Effector memory CD8-positive, alpha-beta T cell (primary cell): ENCODE measurements at places on chromosomes 12 and 14.

GRCh38 chr12:6548556-6548955 is 7.3 kb downstream of the IFFO1 start:
- H3K4me3 ChIP-seq, result no peak overlapping the region
- no peak overlapping the region for H3K27ac ChIP-seq
- peaks cover 44% of the 10 kb centered on the region for H3K36me3 ChIP-seq
- H3K27me3 ChIP-seq, result no peaks in the 10 kb centered on the region
- H3K4me1 ChIP-seq, result peaks cover 25% of the 10 kb centered on the region

DNA sequence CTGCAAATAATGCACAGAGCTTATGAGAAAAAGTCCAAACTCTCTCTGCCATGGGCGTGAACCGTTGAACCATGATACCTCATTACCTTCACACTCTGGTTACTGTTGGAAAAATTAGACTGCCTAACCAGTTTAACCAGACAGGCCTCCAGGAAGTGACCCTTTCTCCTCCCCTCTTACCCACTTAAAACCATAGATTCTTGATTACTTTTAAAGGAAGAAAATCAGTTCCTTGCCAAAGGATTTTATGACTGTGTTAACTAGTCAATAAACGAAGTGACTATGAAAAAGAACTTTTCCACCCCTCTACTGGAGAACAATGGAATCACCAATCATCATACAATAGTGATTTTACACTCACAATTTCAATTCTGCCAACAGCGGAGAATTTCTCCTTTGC is 254.0 kb upstream of the ATP2B1 start:
- DNase-seq, result no peak
- H3K4me1 ChIP-seq, result peaks cover 4% of the 10 kb centered on the region
- H3K27ac ChIP-seq, result peak overlapping the region; percentile 31

DNA sequence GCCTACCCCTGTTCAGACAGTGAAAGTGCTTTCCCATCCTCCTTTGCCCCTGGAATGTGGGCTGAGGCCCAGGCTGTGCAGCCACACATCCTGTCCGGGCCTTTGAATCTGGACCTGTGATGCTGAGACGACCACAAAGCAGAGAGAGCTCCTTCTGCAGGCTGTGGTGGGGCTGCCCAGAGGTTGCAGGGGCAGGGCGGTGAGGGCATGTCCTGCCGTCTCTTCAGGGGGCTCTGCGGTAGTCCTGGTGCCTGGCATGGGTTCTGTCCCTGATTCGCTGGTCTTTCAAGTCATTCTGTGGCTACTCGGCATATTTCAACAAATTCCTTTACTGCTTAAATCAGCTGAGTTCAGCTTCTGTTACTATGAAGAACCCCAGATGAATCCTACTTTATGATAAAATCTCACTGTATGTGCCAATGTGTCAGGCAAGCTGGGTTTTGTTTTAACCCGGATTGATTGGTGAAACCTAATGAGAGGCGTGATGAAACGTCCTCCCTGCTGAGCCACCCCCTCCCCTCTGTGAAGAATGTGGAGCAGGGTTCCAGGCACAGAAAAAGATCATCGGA is 63.4 kb upstream of the DICER1 start:
- no peaks in the 10 kb centered on the region for H3K36me3 ChIP-seq
- no peak overlapping the region for H3K27ac ChIP-seq
- no peak for DNase-seq
- no peaks in the 10 kb centered on the region for H3K4me1 ChIP-seq
- H3K4me3 ChIP-seq, result no peak overlapping the region

GRCh38 chr12:46354111-46354801 is 18.3 kb downstream of the SLC38A2 start:
- H3K4me3 ChIP-seq, result no peak overlapping the region
- peaks cover 23% of the 10 kb centered on the region for H3K36me3 ChIP-seq
- no peak for DNase-seq
- H3K4me1 ChIP-seq, result peaks cover 6% of the 10 kb centered on the region

DNA sequence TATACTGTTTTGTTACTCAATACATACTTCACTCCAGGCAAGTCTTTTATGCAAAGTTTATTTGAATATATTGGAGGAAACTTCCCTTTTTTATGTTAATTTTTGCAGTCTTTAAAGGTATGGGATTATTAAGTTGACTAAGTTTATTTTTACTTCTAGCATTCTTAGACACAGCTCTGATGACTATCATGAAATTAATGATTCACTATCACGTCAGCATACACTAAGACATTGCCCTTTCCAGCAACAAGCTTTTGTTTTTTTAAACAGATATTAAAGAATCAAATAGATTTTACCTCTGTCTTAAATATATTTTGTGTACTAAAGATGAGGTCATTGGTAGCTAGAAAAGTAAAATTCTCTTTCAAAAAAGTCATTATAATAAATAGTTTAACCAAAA is 52.1 kb downstream of the DERA start:
- no peak for DNase-seq
- peaks cover 15% of the 10 kb centered on the region for H3K36me3 ChIP-seq
- no peaks in the 10 kb centered on the region for H3K27me3 ChIP-seq
- no peaks in the 10 kb centered on the region for H3K4me1 ChIP-seq

DNA sequence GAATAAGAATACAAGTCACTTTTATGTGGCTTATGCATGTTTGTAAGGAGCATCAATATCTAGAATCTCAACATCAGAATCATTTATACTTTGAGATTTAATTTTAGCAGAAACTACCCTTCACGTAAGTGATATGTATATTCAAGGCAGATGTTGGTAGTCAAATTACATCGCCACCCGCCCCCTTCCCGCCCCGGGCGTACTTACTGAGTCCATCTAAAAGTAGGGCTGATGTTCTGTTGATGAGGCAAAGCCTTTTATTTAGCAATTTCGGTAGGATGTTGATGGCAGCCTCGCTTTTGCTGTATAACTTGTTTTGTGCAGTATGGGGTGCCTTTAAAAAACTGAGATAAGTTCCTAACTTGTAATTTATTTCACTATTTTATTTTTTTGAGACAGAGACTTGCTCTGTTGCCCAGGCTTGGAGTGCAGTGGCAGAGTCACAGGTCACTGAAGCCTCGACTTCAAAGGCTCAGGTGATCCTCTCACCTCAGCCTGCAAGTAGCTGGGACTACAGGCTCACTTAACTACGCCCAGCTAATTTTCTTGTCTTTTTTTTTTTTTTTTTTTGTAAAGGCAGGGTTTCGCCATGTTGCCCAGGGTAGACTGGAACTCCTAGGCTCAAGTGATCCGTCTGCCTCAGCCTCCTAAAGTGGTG is 30.8 kb downstream of the KTN1 start:
- H3K36me3 ChIP-seq, result peaks cover 25% of the 10 kb centered on the region
- no peak overlapping the region for H3K27ac ChIP-seq
- no peaks in the 10 kb centered on the region for H3K27me3 ChIP-seq
- no peak overlapping the region for H3K4me3 ChIP-seq

DNA sequence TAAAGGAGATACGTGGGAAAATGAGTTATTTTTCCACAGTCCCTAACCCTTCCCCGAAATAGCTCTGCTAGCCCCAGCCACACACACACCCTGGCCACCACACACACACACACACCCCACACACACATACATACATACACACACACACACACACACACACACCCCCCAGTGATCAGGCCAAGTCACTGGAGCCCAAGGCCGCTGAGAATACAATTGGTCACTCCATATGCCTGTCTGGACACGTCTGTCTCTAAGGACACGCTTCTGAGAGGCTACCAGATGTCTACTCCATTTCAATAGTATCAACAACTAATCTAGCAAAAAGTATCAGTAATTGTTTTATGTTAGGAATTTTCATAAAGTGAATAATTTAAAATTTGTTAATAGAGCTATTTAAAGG is 13.0 kb upstream of the DIABLO start:
- DNase-seq, result no peak
- H3K27me3 ChIP-seq, result no peaks in the 10 kb centered on the region
- peaks cover 79% of the 10 kb centered on the region for H3K36me3 ChIP-seq
- peaks cover 18% of the 10 kb centered on the region for H3K4me1 ChIP-seq
- H3K4me3 ChIP-seq, result no peak overlapping the region

- no peak for DNase-seq
- H3K4me1 ChIP-seq, result peaks cover 18% of the 10 kb centered on the region
- no peaks in the 10 kb centered on the region for H3K27me3 ChIP-seq
- no peak overlapping the region for H3K4me3 ChIP-seq
- H3K36me3 ChIP-seq, result peaks cover 8% of the 10 kb centered on the region
Measured at GRCh38 chr12:116062698-116063097, 214.8 kb downstream of the MED13L start.

DNA sequence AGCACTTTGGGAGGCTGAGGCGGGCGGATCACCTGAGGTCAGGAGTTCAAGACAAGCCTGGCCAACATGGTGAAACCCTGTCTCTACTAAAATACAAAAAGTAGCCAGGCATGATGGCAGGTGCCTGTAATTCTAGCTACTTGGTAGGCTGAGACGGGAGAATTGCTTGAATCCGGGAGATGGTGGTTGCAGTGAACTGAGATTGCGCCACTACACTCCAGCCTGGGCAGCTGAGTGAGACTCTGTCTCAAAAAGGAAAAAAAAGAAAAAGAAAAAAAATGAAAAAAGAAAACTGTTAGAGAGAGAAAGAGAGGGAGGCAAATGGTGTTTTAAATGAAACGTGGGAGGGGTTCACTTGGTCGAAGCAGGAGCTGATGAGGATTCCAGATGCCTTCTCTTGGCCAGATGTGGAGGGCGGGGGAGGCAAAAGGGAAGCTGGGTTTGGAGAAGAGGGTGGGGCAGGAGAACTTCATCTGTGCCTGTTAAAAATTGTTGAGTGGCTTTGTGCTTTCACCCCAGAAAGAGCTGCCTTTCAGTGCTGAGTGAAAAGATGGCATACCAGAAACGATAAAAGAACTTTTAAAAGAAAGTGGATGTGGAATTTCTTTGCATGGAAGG is 1.1 kb downstream of the EMP1 start:
- H3K27me3 ChIP-seq, result peaks cover 29% of the 10 kb centered on the region
- no peaks in the 10 kb centered on the region for H3K36me3 ChIP-seq
- no peak for DNase-seq
- H3K27ac ChIP-seq, result peak overlapping the region; percentile 33

DNA sequence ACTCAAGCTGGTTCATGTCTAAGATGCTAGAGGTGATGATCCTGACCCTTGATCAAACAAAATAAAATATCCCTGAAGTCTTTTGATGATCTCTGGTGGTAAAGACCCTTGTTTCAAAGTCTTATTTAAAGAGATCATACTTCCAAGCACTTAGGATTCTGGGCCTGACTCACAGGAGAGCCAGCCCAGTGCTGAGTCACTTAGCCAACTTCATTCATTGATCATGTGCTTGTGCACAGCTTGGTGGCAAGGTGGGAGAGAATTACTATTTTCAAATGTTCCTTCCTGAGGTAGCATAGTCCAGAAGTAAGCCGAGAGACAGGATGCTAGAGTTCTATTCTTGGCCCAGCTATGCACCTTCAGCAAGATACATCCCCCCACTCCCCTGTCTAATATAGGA is 40.6 kb downstream of the SCN8A start:
- DNase-seq, result no peak
- H3K27ac ChIP-seq, result no peak overlapping the region
- no peaks in the 10 kb centered on the region for H3K4me1 ChIP-seq
- H3K4me3 ChIP-seq, result no peak overlapping the region
- H3K27me3 ChIP-seq, result peaks cover 40% of the 10 kb centered on the region
- H3K36me3 ChIP-seq, result no peaks in the 10 kb centered on the region

- no peaks in the 10 kb centered on the region for H3K4me1 ChIP-seq
- DNase-seq, result no peak
- no peaks in the 10 kb centered on the region for H3K27me3 ChIP-seq
- no peaks in the 10 kb centered on the region for H3K36me3 ChIP-seq
- no peak overlapping the region for H3K27ac ChIP-seq
Measured at GRCh38 chr12:59425798-59426197, 170.0 kb upstream of the SLC16A7 start.
